Esophagus mucosa (tissue), 1 donor: ENCODE measurements at places on chromosomes 7 and 10.
A peak's percentile ranks its signal among the peaks of the same experiment; 100 is the strongest.

DNA sequence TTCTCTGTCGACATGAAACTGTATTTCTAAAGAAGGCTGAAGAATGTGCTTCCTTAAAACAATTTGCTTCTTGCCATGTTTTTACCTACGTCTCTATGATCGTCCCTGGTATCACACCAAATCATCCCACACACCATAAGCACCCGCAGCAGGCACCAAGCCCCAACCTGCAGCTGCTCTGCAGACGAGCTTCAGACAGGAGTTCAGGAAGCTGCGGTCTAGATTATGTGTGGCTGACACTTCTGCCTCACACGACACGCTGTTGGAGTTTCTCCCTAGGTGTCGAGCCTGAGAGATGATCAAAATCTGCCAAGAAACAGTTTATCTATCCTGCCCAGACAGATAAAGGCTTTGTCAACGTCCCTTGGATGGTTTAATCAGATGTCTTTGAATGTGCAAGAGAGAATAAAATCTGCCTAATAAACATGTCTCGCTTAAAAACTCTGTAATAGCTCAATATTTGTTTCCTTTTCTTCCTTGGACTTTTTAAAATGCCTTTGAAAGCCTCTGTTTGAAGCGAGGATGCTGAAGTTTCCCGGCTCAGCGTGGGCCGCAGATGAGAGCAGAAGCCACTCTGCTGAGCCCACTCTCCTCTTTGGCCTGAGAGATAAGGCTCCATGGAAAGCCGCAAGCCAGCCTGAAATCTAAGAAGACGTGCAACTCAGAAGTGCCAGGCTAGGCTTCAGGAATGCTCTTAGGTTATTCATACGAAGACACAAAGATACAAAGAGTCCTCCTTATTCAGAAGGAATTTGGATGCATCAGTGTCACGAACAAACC is 158.3 kb upstream of the PFKP start:
- no peak for ATAC-seq

- no peak for ATAC-seq
Observed at GRCh38 chr7:12244129-12244528, 33.0 kb downstream of the TMEM106B start.

GRCh38 chr10:124717911-124718741 is 26.1 kb downstream of the FAM53B start:
- ATAC-seq, result peak; percentile 69

DNA sequence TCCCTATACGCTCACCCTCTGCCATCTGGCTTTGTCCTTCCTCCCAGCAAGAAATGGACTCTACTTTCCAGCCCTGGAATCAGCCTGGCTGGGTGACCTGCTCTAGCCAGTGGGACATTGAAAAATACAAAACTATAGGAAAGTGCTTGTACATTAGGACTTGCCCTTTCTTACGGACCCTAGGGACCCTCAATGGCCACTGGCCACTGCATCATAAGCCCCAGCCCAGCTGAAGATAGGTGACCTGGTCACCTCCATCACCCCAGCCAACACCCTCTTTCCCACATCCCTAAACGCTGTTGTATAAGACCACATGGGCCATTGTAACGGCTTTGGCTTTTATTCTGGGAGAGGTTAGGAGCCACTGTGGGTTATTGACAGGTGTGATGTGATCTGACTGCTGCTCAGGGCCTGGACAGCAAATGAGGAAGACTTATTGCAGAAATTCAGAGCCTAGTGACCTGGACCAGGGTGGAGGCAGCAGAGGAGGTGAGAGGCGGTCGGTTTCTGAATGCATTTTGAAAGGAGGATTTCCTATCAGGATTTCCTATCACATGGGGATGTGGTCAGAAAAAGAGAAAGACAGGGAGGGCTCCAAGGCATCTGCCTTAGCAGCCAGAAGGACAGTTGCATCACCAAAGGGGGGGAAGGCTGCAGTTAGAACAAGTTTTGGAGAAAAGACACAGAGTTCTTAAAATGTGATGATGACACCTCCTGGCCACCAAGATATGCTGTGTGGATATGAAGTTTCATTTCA is 2.2 kb upstream of the LMBR1 start:
- no peak for ATAC-seq

DNA sequence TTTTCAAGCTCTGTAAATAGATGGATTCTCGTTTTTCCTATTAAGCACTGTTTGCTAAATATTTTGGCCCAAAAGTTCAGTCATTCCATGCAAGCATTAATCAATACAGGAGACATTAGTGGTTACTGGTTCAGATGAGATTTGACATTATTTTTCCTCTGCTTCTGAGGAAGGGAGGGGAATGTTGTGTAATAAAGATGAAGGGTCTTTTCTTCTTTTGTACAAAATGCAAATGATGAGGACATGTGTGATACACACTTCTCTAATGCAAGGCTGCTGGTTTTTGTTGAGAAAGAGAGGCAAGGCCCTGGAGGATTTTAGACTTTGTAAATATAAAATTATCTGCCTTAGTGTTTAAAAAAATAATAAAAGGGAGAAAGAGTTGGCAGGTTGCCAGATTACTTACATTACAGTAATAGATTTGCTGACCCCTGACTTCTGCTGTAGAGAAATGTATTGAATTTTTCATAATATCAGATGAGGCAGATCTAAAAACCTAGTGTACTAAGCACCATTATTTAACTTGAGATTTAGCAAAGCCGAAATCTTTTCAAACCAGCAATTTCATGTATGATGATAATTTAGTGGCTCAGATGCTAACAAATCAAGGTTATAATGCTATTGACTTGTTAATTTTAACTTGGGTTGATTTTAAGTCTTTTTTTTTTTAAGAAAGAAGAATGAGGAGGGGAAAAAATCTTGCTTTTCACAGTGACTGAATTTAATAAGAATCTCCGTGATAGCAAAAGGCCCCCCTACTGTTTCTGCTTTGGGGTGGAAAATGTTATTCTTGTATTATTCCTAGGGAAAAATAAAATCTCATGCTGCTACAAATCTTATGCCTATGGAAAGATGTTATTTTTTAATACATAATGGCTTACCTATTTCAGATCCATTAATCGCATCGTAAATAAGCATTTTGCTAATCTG is 180.1 kb downstream of the ARID5B start:
- no peak for ATAC-seq

GRCh38 chr10:32237644-32238345 is 109.2 kb downstream of the EPC1 start:
- ATAC-seq, result no peak

- no peak for ATAC-seq
Observed at GRCh38 chr10:60808036-60808435, 29.8 kb downstream of the CDK1 start.

DNA sequence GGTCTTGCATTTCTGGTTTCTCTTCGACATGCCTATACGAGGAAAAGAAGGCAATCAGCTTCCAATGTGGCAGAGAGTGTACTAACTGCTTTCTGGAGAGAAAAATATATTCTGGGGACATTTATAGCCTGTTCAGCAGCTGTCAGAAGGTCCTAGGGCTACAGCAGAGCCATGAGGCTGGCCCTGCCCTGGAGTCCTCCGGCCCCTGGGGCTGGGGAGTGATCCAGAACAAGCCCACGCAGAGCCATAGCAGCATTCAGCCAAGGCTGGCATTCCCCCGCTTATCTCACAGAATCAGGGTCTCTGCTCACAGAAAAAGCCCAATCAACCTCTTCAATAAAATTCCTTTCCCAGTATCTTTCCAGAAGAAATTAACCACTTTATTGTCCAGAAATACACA is 48.9 kb downstream of the FZD1 start:
- no peak for ATAC-seq

DNA sequence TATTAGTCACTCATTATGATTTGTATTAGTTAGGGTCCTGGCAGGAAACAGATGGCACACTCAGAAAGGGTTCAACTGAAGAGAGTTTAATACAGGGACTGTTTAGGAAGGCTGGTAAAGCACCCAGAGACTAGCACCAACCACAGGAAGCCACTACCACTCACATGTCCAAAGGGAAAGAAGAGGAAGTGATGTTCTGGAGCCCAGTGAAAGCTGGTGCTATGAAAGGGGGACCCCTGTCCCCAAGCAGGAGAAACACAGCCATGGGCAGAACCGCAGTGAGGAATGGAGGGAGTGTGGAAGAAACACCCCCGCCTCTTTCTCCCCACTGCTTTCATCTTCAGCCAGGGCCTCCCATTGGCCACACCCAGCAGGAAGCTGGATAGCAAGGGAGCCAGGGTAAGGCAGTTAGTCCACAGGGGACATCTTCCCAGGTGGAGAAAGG is 3.2 kb upstream of the VSIR start:
- ATAC-seq, result no peak

GRCh38 chr7:125857606-125858005 is 928.0 kb upstream of the POT1 start:
- no peak for ATAC-seq

GRCh38 chr10:58758321-58758720 is 245.6 kb downstream of the BICC1 start:
- no peak for ATAC-seq

GRCh38 chr7:47461161-47461560 is 120.8 kb downstream of the TNS3 start:
- ATAC-seq, result no peak

- peak; percentile 10 for ATAC-seq
Observed at GRCh38 chr7:113085781-113086390, 741 bp downstream of the GPR85 start.

- peak; percentile 56 for ATAC-seq
Observed at GRCh38 chr7:7329326-7329725, 147.0 kb downstream of the C1GALT1 start.

DNA sequence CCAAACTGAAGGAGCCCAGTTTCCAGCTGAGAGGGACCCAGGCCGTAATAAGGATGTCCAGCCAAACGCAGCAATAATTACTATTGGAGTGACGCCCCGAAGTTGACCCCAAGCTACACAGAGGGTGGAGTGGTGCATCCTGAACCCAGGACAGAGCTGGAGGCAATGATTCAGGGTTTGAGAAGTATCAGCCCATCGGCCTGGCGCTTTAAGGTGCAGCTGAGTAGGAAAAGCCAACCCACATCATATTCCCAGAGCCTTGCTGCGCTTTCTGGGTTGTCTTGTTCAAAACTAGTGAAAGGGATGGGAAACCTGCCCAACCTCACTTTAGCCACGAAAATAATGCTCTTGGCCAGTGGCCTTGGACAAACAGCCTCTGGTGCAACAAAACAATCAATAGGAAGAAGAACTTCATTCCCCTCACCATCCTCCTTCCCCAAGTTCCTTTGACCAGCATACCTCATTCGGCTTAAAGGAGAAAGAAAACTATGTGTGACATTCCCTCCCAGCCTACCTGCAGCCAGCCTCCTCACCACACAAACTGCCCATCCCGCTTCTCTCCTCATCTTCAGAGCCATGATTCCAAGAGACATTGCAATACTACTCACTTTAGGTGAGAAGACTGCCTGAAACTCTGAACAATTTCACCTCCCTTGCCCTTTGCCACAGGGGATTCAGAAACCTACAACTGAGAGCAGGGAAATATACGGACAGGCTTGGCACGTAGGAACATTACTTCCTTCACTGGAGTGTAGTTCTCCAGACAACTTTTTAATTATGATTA is 217.2 kb upstream of the MKLN1 start:
- ATAC-seq, result no peak

- no peak for ATAC-seq
Observed at GRCh38 chr7:152751449-152752141, 8.0 kb upstream of the ACTR3B start.

DNA sequence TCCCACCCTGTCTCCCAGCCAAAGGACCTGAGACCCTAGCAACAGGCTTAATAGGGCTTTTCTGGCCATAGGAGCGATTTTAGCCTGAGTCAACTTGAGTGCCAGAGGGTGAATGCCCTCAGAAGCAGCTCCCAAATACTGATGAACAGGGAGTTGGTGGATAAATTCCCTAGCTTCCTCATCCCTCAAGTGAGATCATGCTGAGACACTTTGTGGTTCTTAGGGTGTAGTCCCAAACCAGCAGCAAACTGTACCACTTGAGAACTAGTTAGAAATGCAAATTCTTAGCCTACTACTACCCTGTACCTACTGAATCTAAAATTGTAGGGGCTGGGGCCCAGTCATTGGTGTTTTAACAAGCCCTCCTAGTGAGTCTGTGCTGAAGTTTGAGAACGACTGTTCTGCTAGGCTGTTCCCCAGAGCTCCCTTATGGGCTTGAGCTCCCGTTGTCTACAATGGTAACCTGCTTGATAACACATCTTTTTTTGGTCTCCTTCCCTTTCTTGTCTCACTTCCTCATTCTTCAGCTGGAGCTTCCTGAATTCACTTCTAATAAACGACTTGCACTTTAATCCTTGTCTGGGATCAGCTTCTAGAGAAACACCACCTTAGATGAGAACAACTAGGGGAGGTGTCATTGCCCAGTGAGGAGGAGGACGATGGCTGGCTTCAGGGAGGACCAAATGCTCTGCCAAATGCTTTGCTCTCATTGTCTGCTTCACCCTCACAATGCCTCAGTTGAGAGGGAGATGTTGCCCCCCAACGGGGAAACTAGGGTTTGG is 18.2 kb upstream of the CDH23 start:
- peak; percentile 19 for ATAC-seq

DNA sequence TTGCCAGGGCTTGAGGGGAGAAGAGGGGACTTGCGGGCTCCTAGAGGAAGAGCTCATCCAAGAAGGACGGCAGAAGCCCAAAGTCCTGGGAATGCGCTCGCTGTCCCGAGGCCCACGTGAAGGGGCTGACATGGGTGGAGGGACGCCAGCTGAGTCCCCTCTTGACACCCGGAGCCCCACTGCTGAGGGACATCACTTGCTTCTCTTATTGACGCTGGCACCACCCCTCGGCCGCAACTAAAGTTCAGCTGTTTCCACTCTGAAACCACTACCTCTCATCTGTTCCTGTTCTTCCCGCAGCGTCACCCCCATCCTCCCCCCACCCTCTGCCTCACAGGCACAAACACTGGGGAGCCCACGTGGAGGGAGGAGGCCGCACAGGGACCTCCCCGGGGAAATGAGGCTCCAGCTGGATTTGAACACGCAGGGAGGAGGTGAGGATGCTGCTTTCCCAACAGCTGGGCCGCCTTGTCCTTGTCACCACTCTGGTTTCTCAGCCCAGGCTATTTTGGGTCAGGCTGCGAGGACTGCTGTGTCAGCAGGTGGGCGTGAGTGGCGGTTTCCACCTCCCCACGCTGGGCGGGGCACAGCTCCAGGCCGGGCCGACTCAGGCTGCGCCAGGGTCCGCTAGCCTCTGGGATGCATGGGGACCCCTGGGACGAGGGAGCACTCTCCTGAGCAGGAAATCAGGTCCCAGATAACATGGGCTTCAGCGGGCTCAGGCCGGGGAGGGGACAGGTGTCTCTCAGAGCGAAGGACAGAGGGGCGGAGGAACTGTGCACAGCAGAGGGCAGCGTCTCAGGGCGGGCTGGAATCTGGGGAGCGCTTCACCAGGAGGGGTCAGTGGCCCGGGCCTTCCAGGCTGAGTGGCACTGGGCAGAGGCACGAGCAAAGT is 156.3 kb downstream of the ZNF248 start:
- ATAC-seq, result no peak

DNA sequence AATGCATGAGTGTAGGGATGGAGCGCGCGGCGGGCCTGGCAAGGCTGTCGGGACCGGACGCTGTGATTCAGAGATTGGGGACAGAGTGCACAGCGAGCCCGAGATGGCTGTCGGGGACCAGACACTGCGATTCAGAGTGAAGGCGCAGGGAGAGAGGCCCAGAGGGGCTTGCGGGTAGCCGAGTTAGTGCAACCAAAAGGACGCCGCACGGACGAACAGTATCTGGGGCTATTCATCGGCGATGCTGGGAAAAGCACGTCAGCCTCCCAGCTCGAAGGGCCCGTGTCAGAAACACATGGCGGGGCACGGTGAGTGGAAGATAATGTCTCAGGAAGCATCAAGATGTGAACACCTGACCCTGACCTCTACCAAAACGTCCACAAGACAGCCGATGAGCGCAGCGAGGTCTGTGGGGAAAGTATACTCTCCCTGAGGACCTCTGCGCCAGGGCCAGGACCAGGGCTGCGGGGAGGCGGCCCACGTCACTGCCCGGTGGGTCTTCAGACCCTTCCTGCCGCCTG is 215.8 kb downstream of the ZMYND11 start:
- peak; percentile 33 for ATAC-seq
